SJSA1 (cell line): ENCODE measurements at places on chromosomes 6 and 20. TPM values are rescaled to one million over a fixed set of nuclear protein-coding genes. Genes with fewer than 3 reads are reported as not detected.

- H3K4me3 ChIP-seq: no peak overlapping the region
- H3K36me3 ChIP-seq: no peaks in the 10 kb centered on the region
- no peaks in the 10 kb centered on the region for H3K27me3 ChIP-seq
- H3K4me1 ChIP-seq: peaks cover 31% of the 10 kb centered on the region
- peak overlapping the region; percentile 57; the same call in 1 of the 2 replicates for H3K27ac ChIP-seq
- DNase-seq: no peak
These were observed 219.7 kb downstream of the ZMYND8 start for GRCh38 chr20:47136782-47137181.

- no peaks in the 10 kb centered on the region for H3K36me3 ChIP-seq
- H3K4me1 ChIP-seq: peaks cover 5% of the 10 kb centered on the region; the same call in 1 of the 2 replicates
- H3K27ac ChIP-seq: no peak overlapping the region
- DNase-seq: no peak
- no peak overlapping the region for H3K4me3 ChIP-seq
- H3K27me3 ChIP-seq: no peaks in the 10 kb centered on the region
These were observed 74.2 kb upstream of the DSP start for GRCh38 chr6:7467007-7467897.

DNA sequence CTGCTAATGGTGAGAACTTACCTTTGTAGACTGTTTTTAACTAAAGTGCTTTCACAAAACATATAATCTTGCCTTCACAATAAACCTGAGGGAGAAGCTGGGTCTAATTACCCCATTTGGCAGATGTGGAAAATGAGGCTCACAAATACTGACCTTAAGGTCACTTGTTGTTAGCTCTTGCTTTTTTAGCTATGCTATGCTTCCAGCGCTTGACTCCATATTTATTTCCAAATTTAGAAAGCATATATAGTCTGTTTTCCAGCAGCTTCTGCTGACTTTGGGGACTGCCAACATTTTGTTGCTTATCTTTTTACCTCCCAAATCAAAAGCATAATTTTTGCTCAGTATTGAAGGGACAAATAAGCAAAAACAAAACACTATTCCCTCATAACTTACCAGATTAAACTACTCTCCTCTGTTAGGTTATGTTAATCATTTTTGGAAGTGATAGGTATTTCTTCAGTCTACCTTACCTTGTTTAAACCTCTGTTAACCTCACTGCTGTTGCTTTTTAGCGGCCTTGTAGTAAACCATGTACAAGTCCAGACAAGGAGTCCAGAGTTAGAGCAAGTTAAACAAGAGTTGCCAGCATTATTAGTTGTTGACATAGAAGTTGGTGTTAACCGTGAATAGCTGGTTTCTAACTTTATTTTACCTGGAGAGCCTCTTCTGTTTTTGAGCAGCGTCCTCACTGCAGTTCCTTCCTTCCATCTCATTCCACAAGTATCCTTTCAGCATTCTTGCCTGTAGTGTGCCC is 4.9 kb upstream of the BTBD3 start:
- no peaks in the 10 kb centered on the region for H3K36me3 ChIP-seq
- no peak overlapping the region for H3K4me3 ChIP-seq
- no peak for DNase-seq
- H3K4me1 ChIP-seq: no peaks in the 10 kb centered on the region
- H3K27me3 ChIP-seq: no peaks in the 10 kb centered on the region
- no peak overlapping the region for H3K27ac ChIP-seq

GRCh38 chr6:127096167-127096566 is 22.3 kb upstream of the RSPO3 start:
- DNase-seq: no peak
- H3K4me1 ChIP-seq: no peaks in the 10 kb centered on the region
- H3K27me3 ChIP-seq: no peaks in the 10 kb centered on the region
- H3K27ac ChIP-seq: no peak overlapping the region

DNA sequence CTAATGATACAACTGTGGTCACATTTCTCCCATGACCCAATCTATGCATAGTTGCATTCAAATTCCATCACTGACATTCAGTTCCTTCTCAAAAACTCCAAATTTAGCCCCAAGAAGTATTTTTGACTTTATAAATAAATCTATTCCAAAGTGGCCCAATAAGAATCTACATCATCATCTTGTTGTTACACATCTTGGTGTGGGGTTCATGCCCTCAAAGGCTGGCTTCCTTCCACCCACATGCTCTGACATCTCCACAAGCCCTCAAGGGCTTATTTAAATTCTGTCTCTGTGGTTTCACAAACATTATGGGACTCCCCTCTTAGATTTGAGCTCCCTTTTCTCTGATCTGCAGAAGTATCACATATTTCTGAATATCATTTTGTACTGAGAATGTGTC is 585.3 kb upstream of the BTBD3 start:
- H3K27ac ChIP-seq: no peak overlapping the region

DNA sequence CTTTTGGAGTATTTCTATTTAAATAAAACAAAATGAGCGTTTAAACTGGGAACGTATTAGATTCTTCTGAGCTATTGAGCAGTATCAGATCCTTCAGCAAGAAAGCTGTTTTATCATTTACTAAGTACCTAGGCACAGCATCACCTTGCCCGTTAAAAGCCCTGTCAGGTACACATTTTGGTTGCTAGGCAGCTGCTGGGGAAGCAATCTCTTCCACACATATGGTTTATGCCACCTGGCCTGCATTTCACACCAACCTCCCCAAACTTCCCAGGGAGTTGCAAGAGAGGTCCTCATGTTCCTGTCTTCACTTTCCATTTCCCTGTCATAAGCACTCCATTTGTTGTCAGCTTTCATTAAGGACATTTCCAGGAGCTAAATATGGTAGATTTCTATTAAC is 400.1 kb downstream of the PLCB1 start:
- H3K27ac ChIP-seq: no peak overlapping the region
- no peaks in the 10 kb centered on the region for H3K27me3 ChIP-seq
- no peak overlapping the region for H3K4me3 ChIP-seq
- H3K4me1 ChIP-seq: peaks cover 34% of the 10 kb centered on the region
- no peak for DNase-seq

DNA sequence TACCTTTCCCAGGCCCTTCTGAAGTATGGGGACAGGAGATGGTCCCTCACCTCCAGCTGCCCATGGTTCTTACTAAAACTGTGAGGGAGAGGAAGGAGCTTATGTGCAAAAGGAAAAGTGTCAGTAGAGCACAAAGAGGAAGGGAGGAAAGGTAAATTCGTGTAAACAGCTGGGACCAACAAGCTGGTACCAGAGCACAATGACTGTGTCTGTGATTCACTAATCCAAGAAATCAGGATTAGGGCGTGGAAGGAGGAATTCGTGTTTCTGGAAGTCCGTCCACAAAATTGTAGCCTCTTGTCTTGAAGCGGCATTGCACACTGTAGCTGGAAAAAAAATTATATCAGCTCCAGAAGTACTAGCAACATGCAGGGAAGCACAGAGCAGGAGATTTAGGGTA is 129.0 kb upstream of the RREB1 start:
- no peak overlapping the region for H3K27ac ChIP-seq
- H3K36me3 ChIP-seq: no peaks in the 10 kb centered on the region
- DNase-seq: no peak

GRCh38 chr6:93164781-93165180 is 254.6 kb downstream of the EPHA7 start:
- H3K4me3 ChIP-seq: no peak overlapping the region
- no peaks in the 10 kb centered on the region for H3K27me3 ChIP-seq
- no peaks in the 10 kb centered on the region for H3K4me1 ChIP-seq
- no peaks in the 10 kb centered on the region for H3K36me3 ChIP-seq
- DNase-seq: no peak

DNA sequence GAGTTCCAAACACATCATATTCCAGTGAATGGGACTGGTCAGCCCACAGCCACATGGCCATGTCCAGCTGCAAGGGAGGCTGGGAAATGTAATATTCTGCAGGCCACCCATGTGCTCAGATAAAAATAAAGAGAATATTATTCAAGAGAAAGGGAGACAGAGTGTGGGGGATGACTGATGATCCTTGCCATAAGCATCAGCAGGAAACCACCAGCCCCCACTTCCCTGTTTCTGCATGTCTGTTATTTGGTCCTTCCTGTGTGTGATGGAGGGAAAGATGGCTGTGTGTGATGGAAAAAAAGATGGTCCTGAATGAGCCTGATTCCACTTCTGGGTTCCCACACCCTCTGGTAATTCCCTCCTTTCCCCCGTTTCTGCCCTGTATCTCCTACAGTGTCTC is 13.1 kb upstream of the RSPO4 start:
- H3K27me3 ChIP-seq: no peaks in the 10 kb centered on the region
- no peak for DNase-seq
- no peak overlapping the region for H3K4me3 ChIP-seq
- H3K27ac ChIP-seq: no peak overlapping the region
- H3K36me3 ChIP-seq: no peaks in the 10 kb centered on the region

DNA sequence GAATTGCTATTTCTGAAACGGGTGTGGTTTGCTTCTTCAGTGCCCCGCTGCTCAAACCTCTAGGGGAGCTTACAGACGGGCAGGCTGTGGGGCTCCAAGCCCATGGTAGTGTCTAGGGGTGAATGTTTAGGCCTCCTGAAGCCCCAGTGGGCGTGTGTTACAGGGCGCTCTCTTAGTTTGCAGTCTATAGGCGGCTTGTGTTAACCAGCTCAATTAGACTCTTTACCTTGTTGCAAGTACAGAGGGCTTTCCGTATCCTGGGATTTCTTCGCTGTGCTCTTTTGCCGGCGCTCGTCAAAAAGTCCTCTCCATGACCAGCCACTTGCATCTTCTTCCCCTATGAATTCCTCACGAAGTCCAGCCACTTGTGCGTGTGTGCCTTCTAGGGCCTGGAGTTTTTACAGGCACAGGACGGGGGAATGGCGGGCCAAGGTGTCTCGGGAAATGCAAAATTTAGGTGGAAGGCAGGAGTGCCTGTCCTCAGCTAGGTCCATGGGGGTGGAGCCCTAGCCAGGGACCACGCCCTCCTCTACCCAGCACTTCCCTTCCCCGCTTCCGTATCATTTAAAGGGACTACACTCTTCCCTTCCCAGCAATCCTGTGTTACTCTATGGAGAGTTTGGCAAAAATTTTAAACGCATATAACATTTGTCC is 94.5 kb downstream of the HTR1B start:
- no peaks in the 10 kb centered on the region for H3K36me3 ChIP-seq
- no peak overlapping the region for H3K27ac ChIP-seq
- no peaks in the 10 kb centered on the region for H3K4me1 ChIP-seq
- H3K4me3 ChIP-seq: no peak overlapping the region
- no peak for DNase-seq
- H3K27me3 ChIP-seq: no peaks in the 10 kb centered on the region

GRCh38 chr6:128841518-128841917 is 41.4 kb upstream of the LAMA2 start:
- H3K27ac ChIP-seq: no peak overlapping the region
- no peaks in the 10 kb centered on the region for H3K4me1 ChIP-seq
- no peak overlapping the region for H3K4me3 ChIP-seq
- H3K27me3 ChIP-seq: no peaks in the 10 kb centered on the region
- DNase-seq: no peak
- no peaks in the 10 kb centered on the region for H3K36me3 ChIP-seq

DNA sequence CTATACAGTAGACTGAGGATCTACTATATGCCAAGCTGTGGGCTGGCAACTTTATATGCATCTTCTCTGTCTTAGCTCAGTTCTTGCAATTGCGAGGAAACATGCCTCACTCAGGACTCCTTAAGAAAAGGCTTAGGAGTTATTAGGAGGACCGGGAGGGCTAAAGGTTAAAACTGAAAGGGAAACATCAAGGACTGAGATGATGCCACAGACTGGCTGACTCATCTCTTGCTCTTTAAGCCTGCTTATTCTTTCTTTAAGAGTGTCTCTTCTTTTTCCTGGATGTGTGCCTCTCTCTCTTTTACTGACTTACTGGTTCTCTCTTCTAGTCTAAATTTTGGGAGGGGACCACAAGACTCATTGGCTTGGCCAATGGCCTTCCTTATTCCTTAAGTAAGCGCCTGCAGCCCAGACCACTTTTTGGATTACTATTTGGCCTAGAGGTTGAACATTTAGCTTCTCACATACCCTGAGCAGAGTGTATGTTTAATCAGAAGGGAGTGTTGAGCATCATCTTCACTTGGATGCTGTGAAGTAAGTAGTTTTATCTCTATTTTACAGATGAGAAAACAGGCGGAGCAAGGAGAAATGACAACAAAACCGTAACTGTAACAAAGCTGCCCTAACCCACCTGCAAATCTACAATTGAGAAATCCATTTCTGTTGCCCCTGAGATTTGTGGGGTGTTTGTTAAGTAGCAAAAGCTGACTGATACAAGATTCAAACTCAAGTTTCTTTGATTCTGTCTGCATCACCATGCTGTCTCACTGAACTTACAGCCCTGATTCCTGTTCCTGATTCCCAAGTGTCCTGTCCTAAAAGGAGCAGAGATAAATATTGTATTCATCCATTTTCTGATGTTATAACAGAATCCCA is 7.2 kb upstream of the SDC4 start:
- peak overlapping the region; percentile 13 for H3K27ac ChIP-seq
- H3K4me1 ChIP-seq: peaks cover 61% of the 10 kb centered on the region
- H3K27me3 ChIP-seq: no peaks in the 10 kb centered on the region
- no peaks in the 10 kb centered on the region for H3K36me3 ChIP-seq
- H3K4me3 ChIP-seq: no peak overlapping the region
- DNase-seq: no peak

- DNase-seq: no peak
- peaks cover 6% of the 10 kb centered on the region for H3K4me1 ChIP-seq
- H3K27me3 ChIP-seq: no peaks in the 10 kb centered on the region
These were observed 5.7 kb downstream of the SASH1 start for GRCh38 chr6:148348335-148348734.

DNA sequence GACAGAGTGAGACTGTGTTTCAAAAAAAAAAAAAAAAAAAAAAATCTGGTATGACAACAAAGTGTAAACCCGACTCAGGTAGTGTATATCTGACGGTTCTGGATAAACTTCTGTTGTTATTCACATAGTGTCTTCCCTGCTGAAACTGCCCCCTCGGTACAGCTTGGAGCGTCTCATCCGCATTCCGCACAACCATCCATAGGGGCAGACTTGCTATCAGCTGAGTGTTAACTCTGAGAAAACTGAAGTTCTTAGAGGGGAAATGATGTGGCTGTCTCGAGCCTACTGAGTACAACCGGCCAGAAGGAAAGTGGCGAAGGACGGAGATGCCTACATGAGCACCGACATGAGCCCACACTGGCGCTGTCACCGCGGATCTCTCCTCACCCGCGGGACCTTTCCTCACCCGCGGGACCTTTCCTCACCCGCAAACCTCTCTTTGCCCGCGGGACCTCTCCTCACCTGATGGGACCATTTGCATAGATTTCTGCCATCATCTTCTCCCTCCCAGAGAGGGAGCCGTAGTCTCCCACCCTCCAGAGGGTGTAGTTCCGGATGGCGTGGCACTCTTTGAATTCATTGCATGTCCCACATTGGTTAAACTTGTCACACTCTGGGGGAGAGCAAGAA is 9.8 kb downstream of the CTSZ start:
- no peak overlapping the region for H3K27ac ChIP-seq
- H3K4me1 ChIP-seq: no peaks in the 10 kb centered on the region
- no peaks in the 10 kb centered on the region for H3K27me3 ChIP-seq
- DNase-seq: no peak
- H3K36me3 ChIP-seq: peaks cover 91% of the 10 kb centered on the region

GRCh38 chr6:6591778-6592465 is 3.4 kb downstream of the LY86 start:
- no peak overlapping the region for H3K27ac ChIP-seq
- H3K27me3 ChIP-seq: no peaks in the 10 kb centered on the region
- no peaks in the 10 kb centered on the region for H3K36me3 ChIP-seq
- no peaks in the 10 kb centered on the region for H3K4me1 ChIP-seq

GRCh38 chr6:21220271-21220987 is 373.1 kb upstream of the SOX4 start:
- no peak overlapping the region for H3K4me3 ChIP-seq
- H3K4me1 ChIP-seq: no peaks in the 10 kb centered on the region

GRCh38 chr6:117555882-117556498 is 46.3 kb downstream of the GOPC start:
- no peaks in the 10 kb centered on the region for H3K27me3 ChIP-seq
- DNase-seq: peak; percentile 53
- H3K4me3 ChIP-seq: no peak overlapping the region

The HRH3 gene
- not detected in 2 replicates for total RNA-seq

The C6orf52 gene
- 0.50 and 2.2 TPM in 2 replicates for total RNA-seq

The EFCAB8 gene
- 0.06 and 0.08 TPM in 2 replicates for total RNA-seq

The HSPA1L gene
- total RNA-seq: 0.78 and 0.87 TPM in 2 replicates

The DPPA5 gene
- total RNA-seq: not detected in 2 replicates

The SH3BGRL2 gene
- 4.7 and 6.8 TPM in 2 replicates for total RNA-seq
